ENCODE measurements at places on chromosomes 12 and 14.

DNA sequence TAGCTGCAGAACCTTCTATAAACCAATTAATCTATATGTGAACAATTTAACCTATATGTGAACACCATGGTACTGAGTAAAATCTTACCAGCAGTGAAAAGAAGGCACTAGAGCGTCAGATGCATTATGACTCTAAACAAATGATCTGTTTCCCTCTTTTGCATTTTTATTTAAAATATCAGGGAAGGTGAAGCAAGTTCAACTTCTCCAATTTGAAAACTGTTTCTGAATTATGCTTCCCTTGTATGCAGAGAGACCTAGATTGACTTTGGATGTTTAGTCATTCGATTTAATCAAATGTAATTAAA is 80.9 kb downstream of the DAD1 start:
- no peak for DNase-seq

DNA sequence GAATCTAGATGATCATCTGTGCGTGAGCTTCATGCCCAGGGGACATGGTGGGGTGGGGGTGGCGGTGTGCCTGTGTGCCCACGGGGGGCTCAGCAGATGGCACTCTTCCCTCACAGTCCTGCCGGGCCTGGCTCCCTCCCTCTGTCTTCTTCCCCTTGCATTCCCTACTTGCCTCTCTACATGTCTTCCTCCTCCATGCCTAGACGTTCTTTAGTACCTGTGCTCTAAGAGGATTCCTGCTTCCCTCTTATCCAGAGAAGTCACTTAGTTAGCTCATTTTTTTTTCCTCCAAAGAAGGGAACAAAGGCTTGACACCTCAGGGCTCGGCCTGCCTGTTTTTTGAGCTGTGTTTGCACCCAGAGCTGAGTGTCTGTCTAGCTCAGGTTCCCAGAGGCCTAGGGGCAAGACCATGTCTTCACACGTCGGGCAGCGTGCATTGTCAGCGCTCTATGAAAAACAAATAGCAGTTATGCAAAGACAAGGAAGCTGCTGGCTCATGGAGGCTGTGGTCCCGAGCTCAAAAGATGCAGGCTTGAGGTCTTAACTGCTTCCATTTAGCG is 48.8 kb downstream of the NINJ2 start:
- DNase-seq, result no peak

DNA sequence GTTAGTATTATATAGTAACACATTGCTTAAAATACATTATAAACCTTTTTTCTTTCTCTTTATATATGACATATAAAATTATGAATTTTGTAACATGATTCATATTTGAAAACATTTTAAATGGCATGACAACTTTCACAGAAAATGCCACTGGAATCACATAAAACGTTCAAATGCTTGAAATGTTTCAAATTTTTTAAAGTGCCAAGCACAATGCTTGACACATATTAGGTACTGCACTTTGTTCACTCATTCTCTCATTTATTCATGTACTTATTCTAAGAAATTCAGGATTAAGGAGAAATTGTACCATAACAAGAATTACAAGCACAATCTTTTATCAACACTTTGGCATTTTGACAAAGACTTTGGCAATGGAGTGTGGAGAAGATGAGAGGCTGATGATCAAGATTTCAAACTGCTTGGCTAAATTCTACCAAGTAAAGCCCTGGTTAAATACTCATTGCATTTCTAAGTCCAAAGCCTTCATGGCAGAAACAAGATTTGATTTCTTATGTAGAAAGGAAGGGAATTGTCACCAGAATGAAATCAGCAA is 232.2 kb downstream of the C12orf50 start:
- no peak for DNase-seq

GRCh38 chr12:94165138-94165537 is 16.8 kb downstream of the PLXNC1 start:
- DNase-seq, result no peak

DNA sequence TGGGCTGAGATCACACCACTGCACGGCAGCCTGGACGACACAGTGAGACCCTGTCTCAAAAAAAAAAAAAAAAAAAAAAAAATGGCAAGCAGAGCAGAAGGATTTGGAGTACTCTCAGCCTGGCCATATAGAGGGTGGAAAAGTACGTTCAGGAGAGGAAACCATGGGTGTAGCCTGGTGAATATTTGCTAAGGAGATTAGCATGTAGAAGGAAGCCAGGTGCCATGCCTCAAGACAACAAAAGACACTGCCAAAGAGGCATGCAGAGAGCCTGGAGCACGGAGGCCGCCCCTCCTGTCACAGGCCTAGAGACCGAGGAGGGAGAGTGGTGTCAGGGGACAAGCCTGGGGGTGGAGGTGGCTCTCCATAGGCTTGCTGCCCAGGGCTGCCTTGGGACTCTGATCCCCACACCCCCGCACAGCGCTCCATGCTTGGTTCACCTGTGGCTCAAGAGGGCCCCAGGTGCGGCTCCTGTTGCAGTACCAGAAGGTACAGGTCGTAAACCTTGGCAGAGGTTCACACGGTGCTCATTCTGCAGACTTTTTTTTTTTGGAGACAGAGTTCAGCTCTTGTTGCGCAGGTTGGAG is 27.9 kb upstream of the DEGS2 start:
- DNase-seq, result no peak

DNA sequence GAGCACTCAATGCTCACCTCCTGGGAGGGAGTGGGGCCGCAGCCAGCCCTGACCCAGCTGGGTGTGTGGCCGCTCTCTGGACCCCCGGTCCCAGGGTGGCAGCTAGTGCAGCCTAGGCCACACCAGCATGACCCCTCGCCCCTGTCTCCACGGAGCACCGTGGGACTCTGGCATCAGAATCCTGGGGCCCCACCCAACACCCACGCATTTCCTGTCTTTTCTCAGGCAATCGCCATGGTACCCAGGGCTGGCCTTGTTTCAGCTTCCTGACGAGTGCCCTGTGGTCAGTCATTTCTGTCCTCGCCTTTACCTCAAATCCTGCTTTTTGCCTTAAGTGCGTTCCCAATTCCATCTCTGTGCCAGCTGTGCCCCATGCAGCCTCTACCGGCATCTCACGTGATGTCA is 15.9 kb downstream of the PACS2 start:
- peak; percentile 23 for DNase-seq

- no peak for DNase-seq
Measured at GRCh38 chr14:96105089-96105925, 66.1 kb downstream of the C14orf132 start.

GRCh38 chr12:90207799-90208198 is 499.2 kb upstream of the ATP2B1 start:
- DNase-seq, result no peak

- no peak for DNase-seq
Measured at GRCh38 chr12:132356691-132357622, 27.6 kb upstream of the GALNT9 start.

- DNase-seq, result no peak
Measured at GRCh38 chr12:74370608-74371216, 166.9 kb upstream of the ATXN7L3B start.

- DNase-seq, result no peak
Measured at GRCh38 chr12:114995891-114996290, 311.9 kb upstream of the TBX3 start.

GRCh38 chr14:36988989-36989388 is 183.4 kb downstream of the SLC25A21 start:
- no peak for DNase-seq

GRCh38 chr12:58233886-58234285 is 292.5 kb downstream of the ATP23 start:
- DNase-seq, result no peak

GRCh38 chr12:54294953-54295566 is 5.8 kb downstream of the NFE2 start:
- no peak for DNase-seq

GRCh38 chr12:3034067-3034750 is 43.0 kb upstream of the TSPAN9 start:
- DNase-seq, result peak; percentile 63

- DNase-seq, result no peak
Measured at GRCh38 chr14:68966872-68967301, 12.2 kb downstream of the ACTN1 start.

DNA sequence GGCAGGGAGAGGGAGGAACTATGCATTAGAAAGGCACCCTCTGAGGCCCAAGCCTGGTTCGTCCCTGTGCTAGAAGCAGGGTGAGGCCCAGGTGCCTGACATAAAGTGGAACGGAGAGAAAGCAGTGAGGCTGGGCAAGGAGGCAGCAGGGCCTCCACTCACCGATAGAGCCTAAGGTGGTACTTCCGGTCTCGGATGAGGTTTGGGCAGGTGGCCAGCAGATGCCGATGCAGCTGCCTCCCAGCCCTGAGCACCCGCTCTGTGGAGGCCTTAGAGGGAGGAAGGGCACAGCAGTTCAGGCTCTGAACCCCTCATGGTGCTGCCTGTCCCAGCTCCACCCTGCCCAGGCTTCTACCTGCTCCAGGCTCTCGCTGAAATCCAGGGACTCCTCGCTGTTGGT is 7.1 kb downstream of the RAPGEF3 start:
- no peak for DNase-seq

- DNase-seq, result no peak
Measured at GRCh38 chr12:22287776-22288621, 46.5 kb downstream of the ST8SIA1 start.
